ENCODE measurements at places on chromosomes 5 and 9.

- DNase-seq, result no peak
Measured at GRCh38 chr5:52964138-52964537, 25.0 kb upstream of the ITGA2 start.

DNA sequence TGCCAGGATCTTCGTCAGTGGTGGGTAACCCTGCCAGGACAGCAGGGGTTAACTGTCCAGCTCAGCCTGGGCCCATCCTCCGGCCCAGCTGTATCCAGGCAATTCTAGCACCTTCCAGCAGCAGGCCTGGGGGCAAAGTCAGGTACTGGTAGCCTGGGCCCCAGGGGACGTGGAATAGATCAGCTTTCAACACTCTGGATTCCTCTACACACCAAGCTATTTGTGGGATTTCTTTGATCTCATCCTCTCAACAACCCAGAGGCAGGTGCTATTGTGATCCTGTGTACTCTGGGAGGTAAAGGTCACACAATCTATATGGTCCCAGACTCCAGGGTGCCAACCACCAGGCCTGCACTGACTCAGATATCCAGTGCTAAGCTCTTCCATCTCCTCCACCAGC is 8.7 kb upstream of the SPOUT1 start:
- DNase-seq, result no peak

- DNase-seq, result no peak
Measured at GRCh38 chr5:68727931-68728330, 365.9 kb upstream of the SLC30A5 start.

GRCh38 chr9:134484479-134484878 is 157.1 kb upstream of the COL5A1 start:
- no peak for DNase-seq

DNA sequence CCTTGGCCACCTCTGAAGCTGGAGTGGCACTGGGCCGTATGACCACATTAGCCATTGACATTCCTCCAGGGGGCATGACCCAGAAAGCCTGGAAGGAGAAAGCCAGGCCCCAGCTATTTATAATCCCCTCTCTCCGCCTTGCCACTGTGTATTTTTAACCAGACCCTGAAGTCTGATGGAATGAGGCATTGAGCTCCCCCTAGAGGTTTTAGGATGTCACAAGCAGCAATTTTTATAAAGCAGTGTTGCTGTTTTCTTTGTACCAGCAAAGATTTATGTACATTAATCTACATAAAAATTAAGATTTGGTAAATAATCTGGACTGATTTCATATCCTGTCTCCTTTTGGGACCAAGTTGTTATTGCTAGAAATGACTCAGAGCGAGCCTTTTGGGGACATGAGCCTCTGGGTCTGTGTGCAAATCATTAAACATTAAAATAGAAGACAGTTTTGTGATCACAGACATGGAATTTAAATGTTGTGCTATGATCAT is 127.1 kb downstream of the TRIO start:
- no peak for DNase-seq

GRCh38 chr5:31452314-31452713 is 79.6 kb downstream of the DROSHA start:
- no peak for DNase-seq

DNA sequence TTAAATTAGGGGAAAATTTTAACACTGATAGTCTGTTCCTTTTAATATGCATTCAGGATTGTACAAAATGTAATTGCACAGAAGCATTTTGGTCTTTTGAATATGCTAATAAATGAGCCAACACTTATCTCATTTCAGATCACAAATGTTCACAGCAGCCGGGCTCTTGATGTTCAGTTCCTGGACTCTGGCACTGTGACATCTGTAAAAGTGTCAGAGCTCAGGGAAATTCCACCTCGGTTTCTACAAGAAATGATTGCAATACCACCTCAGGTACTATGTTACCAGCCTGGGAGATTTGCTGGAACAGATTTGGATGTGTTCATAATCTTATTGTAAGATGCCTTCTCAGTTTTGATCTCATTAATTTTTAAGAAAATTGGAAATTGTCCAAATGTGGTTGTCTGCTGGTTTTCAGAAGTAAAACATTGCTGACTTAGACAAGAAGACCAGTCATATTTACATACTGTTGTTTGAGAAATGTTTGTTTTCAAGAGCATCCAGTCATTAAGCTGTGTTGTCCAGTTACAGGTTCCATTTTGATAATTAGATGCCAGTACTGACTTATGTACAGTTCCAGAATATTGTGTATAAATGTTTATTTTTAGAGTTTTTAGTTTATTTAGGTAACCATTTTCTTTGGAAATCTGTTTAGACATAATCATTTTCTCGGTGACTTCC is 23.0 kb upstream of the TMOD1 start:
- no peak for DNase-seq

DNA sequence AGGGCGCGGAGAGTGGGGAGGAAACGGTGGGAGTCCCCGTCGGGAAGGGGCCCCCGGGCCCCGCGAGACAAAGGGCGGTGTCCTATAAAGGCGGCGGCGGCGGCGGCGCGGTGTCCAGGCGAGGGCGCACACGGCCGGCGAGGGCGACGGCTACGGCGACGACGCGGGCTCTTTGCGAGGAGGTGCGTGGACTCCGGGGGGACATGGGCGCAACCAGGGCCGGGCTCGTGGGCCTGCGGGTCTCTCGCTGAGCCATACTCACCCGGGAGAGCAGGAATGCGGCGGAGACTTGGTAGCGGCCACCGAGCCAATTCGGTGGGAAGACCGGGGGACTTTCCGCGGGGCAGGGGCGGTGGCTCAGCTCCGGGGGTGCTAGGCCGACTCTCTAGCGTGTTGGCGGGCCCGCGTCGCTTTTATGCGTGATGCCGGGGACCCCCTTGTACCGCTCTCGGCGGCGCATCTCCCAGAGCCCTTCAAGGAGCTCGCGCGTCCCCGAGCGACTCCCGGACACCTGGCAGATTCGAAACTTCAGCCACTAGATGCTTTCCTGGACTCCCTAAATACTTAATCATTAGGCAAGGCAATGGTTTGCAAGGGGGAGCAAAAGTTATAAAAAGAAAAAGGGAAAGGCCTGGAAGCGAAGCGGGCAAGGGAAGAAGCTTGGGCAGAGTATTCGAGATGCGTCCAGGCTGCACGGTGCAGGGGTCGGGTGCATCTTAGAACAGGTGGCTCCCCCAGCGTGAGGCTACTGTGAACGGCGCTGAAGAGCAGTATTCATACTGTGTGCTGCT is 5.9 kb upstream of the TAL2 start:
- DNase-seq, result no peak

- no peak for DNase-seq
Measured at GRCh38 chr5:154478752-154479159, 729 bp upstream of the HAND1 start.

DNA sequence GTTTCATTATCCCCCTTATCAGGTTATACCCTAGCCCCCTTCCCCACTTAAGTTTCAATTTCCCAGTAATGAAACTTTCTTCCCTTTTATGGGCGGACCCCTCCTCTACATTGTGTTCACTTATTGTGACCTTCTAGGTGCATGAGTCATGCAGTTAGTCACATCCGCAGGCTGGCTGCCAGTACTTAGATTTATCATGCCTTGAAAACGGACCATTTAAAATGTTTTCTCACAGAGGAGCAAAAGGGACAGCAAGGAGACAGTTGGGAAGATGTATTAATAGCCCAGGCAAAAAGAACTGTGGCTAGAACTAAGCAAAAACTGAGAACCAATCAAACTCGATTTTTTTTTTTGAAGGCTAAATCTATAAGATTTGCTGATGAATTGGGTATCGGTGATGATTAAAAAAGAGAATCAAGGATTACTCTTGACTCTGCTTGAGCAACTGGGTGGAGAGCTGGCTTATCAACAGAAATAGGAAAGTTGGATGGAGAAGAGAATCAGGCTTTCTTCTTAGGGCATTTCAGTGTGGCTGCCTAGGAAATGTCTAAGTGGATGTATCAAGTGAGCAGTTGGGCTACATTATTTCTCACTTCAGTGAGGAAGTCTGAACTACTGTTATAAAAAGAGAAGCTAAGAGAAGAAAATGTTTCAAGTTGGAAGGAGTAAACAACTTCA is 615.0 kb downstream of the HINT1 start:
- DNase-seq, result no peak

- peak; percentile 97 for DNase-seq
Measured at GRCh38 chr9:130693426-130694191, at the start of gene EXOSC2. TSS of gene EXOSC2 (plus strand) at chr9:130693780. CDS start at chr9:130693792, 12 bp downstream.

DNA sequence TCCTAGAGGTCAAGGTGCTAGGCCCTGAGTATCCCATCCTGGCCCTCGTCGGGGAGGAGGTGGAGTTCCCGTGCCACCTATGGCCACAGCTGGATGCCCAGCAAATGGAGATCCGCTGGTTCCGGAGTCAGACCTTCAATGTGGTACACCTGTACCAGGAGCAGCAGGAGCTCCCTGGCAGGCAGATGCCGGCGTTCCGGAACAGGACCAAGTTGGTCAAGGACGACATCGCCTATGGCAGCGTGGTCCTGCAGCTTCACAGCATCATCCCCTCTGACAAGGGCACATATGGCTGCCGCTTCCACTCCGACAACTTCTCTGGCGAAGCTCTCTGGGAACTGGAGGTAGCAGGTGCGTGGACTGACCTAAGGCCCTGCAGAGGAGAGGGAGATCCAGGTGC is 7.9 kb downstream of the BTNL9 start:
- DNase-seq, result no peak

- DNase-seq, result no peak
Measured at GRCh38 chr9:33288828-33289483, 1.4 kb upstream of the NFX1 start.

DNA sequence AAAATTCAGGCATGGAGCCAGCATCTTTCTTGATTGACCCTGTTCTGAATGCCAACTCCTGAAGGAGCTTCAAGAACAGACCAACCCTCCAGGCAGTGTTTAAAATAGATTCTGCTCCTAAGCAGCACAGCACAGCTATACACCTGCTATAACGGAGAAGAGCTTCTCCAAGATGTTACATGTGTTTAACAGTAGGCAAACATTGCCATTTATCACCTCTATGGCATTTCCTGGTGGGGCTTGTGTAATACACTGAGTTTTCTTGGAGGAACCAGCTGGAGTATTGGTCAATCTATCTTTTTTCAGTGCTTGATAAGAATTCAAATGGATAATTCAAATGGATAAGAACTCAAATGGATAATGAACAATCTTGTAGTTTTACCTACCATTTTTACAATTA is 615.1 kb downstream of the CDH12 start:
- no peak for DNase-seq

DNA sequence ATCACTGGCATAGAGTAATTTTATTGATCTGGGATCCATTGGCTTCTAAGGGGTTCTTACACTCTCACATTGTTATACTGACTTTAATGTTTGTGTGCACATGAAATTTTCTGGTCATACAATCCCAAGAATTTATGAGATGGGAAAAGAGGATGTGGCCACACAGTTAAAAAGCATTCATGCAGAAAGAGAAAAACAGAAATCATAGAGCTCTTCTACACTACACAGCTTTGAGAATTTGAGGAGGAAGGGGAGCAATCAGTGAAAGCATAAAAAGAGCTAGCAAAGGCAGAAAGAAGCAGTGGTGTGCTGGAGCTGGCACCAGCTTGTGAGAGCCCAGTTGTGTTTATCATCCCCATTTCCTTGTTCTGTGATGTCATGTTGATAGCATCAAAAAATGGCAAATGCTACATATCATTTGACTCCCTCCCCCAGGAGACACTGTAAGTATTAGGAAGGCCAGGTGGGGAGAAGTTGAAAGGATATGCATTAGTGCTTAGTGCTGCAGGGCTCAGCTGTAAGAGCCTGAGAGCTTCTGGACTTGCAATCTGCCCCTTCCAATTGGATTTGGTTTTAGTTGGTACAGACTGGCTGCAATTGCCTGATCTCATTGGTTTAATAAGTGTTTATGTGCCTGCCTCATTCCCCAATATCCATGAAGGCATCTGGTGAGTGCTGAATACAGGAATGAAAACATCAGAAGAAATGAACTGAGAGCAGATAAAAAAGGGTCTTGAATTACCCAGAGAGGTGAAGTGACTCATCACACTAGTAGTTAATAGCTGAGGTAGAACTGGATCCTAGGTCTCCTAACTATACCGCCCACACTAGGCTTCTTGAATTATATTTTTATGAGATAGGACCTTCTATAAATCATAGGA is 30.9 kb downstream of the RHOBTB3 start:
- DNase-seq, result no peak

- no peak for DNase-seq
Measured at GRCh38 chr9:89956907-89957306, 352.1 kb downstream of the GADD45G start.

- DNase-seq, result no peak
Measured at GRCh38 chr9:13137426-13137825, 142.1 kb downstream of the MPDZ start.

DNA sequence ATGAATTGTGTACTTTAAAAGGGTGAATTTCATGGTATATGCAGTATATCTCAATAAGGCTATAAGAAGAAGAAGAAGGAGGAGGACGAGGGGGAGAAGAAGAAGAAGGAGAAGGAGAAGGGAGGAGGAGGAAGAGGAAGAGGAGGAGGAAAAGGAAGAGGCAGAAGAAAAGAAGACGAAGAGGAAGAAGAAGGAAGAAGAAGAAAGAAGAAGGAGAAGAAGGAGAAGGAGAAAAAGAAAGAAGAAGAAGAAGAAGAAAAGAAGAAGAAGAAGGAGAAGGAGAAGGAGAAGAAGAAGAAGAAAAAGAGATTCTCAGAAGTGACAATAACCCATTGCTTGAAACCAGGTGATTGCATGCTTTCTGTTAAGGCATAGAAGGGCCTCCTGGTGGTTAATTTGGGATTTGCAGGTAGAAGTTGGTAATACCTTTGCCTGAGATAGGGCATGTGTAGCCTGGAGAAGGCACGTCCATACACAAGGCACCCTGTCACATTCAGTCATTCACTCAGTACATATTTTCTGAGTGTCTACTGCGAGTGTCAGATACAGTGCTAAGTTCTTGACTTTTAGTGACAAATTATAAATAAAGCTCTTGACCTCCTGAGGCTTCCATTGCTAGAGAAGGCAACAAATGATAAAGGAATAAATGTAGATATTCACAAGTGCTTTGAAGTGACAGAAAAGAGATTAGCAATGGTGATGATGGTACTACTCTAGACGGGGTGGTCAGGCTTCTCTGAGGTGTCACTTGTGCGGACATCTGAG is 231.3 kb downstream of the NPR3 start:
- DNase-seq, result no peak

DNA sequence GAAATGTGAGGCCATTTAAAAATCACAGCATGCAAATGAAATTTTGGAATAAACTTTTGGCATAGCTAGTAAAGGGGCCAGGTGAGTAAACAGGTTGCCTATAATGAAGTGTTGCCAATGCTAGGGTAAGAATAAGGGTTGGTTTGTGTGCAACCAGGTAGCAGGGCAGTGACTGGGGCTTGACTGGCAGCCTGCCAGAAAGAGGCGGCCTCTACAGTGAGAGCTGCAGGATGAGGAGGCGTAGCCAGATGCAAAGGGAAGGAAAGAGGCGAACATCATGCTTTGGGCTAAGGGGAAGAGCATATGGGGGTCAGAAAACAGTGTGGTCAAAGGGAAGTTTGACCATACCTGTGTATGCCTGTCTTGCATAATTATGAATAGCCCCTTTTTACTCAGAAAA is 70.6 kb downstream of the MAST4 start:
- no peak for DNase-seq

GRCh38 chr5:147753765-147754164 is 28.8 kb downstream of the JAKMIP2 start:
- DNase-seq, result no peak
